ENCODE measurements at places on chromosomes 5 and 9.

- DNase-seq, result no peak
Measured at GRCh38 chr9:2411459-2412215, 209.9 kb upstream of the VLDLR start.

- DNase-seq, result no peak
Measured at GRCh38 chr5:75617736-75618352, 6.6 kb downstream of the ANKDD1B start.

GRCh38 chr5:59460368-59461153 lies 433.0 kb downstream of the PDE4D start:
- no peak for DNase-seq

GRCh38 chr9:16247188-16247875 lies 623.1 kb downstream of the BNC2 start:
- no peak for DNase-seq

GRCh38 chr5:153794327-153794726 lies 244.4 kb downstream of the FAM114A2 start:
- DNase-seq, result no peak

GRCh38 chr5:123036391-123037103 lies at the start of gene PPIC:
Gene PPIC (minus strand): TSS chr5:123036725. CDS start chr5:123036625, 100 bp downstream.
- no peak for DNase-seq

Measured in amygdala (tissue), 56 donors.